ENCODE measurements at places on chromosomes 6 and 20.

- no peak for DNase-seq
Observed at GRCh38 chr6:122222761-122223160, 176.7 kb upstream of the HSF2 start.

GRCh38 chr20:21564127-21564773 lies 50.4 kb upstream of the NKX2-2 start:
- peak; percentile 83 for DNase-seq

DNA sequence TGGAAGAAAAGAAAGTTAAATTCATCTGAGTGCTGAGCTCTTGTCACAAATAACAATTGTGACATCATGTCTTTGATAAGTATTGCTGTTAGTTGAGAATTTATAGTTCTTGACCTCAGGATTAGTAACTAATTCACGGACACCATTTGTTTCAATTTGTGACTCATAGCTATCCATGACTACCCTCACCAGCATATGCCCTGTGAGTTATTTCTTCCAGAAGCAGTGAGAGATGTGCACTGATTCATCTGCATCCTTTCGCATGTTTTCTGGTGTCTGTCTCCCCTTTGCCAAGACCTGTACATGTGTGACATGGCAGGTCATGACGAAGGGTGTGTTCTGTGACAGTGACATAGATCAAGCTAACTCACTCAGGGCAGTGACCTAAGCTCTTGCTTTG lies 86.9 kb downstream of the SOBP start:
- DNase-seq = peak; percentile 79

DNA sequence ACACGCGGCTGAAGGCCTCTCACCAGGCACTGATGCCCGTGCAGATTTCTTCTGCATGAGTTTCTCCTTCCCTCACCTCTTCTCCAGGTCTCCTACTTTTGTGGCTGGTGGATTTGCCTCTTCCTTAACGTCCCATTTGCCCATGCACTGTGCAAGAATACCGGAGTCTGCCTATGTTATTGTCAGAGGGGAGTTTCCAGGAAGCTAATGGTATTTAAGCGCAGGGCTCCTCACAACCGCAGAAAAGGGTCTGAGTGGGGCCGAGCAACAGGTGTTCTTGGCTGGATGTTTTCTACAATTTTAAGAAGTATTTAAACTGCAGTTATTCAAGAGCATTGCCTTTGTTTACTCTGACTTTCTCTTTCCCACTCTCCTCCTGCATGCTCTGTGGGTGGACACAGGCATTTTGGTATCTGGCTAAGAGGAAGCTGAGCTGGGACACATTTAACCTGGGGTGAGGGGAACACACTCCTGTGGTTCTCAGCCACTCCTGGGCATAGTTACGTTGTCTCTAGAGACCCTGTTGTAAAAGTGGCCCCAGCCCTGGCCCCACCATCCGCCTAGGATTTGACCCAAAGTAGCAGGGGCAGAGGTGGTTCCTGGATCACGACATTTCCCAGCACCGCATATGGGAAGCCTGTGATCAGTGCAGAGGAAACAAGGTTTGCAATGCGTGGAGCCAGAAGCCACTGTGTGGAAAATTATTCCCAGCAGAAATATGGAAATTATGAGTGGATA lies 34.4 kb downstream of the GGTLC1 start:
- no peak for DNase-seq

DNA sequence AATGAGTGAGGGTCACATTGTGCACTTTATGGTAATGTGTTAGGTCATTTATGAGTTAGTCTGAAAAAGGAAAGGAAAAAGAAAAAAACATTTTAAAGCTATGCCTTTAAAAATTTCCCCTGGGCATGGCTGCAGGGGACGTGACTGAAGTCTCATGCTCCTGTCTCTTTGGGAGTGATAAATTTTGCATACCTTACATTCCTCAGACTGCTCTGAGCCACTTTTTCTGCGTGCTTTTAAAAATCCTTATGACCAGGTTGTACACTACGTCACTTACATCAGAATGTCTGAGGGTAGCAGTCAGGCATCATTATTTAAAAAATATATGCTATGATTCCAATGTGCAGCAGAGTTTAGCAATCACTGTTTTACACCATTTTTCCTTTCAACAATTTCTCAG lies 121.2 kb downstream of the RFPL4B start:
- DNase-seq = no peak

GRCh38 chr20:43669332-43669731 lies 2.4 kb downstream of the MYBL2 start:
- DNase-seq = peak; percentile 74

- DNase-seq = no peak
Observed at GRCh38 chr6:134447423-134447822, 129.5 kb upstream of the SGK1 start.

DNA sequence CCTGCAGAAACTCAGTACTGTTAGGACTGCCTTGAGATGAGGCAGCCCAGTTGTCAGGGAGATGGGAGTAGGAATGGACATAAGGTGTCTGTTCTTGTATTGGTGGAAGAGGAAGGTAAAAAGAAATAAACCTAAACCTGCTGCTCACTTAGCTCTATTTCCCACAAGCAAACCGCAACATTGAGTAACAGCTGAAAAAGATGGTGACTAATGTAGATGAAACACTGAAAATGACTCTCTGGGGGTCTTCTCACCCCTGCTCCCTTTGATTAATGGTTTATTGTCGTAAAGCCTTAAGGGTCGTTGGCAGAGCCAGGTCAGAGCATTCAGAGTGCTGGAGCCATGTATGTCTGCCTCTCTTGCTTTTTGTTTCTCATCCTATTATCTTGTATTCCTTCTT lies 87.5 kb downstream of the FOXO3 start:
- no peak for DNase-seq

- DNase-seq = no peak
Observed at GRCh38 chr6:25359891-25360290, 80.7 kb downstream of the CARMIL1 start.

DNA sequence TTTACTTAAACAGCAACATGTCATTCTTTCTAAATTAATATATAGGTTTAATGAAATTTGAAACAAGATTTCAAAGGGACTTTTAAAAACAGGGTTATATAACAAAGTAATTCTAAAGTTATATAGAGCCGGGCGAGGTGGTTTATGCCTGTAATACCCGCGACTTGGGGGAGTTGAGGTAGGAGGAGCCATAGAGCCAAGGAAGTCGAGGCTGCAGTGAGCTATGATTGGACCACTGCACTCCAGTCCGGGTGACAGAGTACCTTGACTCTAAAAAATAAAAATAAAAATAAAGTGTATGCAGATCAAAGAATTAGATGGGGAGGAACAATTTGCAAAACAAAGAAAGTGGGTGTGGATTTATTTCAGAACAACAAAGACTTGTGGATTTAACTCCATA lies 151.1 kb upstream of the GLP1R start:
- no peak for DNase-seq

GRCh38 chr6:111411046-111411445 lies 72.0 kb downstream of the REV3L start:
- no peak for DNase-seq

DNA sequence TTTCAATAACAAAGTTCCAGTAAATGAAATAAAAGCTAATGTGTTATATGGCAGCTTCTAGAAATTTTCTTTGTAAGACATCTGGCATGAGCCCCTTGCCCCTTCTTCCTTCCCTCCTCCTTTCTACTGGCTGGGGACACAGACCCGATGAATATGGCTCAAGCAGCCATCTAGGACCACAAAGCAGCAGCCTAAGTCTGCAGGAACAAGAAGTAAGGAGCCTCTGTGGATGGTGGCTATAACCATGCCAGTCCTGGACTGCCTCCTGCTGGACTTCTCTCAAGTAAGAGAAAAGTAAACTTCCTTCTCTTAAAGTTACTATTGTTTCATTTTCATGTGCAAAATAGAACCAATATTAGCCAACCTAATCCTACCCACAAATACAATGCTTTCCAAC lies 114.9 kb upstream of the DST start:
- peak; percentile 54 for DNase-seq

- DNase-seq = no peak
Observed at GRCh38 chr6:148591656-148592055, 155.2 kb upstream of the UST start.

- DNase-seq = no peak
Observed at GRCh38 chr6:8608737-8609136, 173.4 kb upstream of the SLC35B3 start.

GRCh38 chr6:51614725-51615124 lies 472.7 kb downstream of the PKHD1 start:
- no peak for DNase-seq

- DNase-seq = peak; percentile 31
Observed at GRCh38 chr6:10532392-10532791, 11.2 kb downstream of the GCNT2 start.

- DNase-seq = peak; percentile 40
Observed at GRCh38 chr6:134437376-134437775, 119.5 kb upstream of the SGK1 start.

DNA sequence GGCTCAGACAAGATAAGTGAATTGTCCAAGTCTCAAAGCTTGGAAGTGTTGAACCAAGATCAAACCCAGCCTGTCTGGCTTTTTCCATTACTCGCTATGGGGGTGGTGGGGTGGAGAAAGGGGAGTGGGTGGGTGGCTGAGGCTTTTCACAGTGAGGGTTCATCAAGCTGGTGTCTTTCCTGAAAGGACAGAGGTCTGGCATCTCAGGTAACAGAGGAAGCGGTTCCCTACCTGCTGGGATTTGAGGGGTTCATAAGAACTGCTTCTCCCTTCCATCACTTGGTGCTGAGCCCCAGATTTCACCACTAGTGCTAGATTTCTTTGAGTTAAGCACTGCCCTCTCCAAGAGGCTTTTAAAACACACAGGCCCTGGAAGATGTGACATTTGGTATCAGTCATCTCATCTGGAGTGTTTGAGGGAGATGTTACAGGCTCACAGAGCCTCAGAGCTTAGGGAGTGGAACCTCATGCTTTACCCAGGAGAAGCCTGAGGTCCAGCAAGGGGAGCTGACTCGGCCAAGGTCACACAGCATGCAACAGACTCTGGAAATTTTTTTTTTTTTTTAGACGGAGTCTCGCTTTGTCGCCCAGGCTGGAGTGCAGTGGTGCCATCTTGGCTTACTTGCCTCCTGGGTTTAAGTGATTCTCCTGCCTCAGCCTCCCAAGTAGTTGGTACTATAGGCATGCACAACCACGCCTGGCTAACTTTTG lies 6.0 kb upstream of the VEGFA start:
- no peak for DNase-seq

GRCh38 chr6:135575629-135576028 lies 78.1 kb upstream of the AHI1 start:
- no peak for DNase-seq

- no peak for DNase-seq
Observed at GRCh38 chr6:109979033-109979921, 1.2 kb downstream of the GPR6 start.

- DNase-seq = no peak
Observed at GRCh38 chr6:89475101-89475500, 42.1 kb downstream of the ANKRD6 start.

GRCh38 chr6:141165002-141165665 lies 967.6 kb upstream of the GJE1 start:
- DNase-seq = no peak

- no peak for DNase-seq
Observed at GRCh38 chr20:21082584-21082983, 23.6 kb downstream of the LINC00237 start.

- DNase-seq = no peak
Observed at GRCh38 chr6:9564021-9564420, 850.9 kb downstream of the TFAP2A start.

GRCh38 chr6:80356000-80356399 lies 249.5 kb downstream of the BCKDHB start:
- no peak for DNase-seq

DNA sequence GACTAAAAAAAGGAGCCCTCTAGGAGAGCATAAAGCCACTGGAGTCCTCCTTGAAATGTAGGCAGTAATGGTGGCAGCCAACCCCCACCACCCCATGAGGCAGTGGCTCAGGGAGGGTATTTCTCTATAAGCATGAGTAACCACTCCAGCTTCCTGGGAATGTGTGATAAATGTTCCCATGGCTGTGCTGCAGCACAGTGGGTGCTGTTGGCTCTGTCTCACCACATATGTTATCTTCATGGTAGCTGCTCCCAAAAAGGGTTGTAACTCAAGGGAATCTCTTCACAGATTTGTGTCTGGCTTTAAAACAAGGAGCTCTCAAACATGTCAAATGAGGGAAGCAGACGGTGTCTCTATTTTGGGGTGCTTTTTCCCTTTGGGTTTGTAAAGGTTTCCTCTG lies 7.5 kb upstream of the PHACTR1 start:
- DNase-seq = peak; percentile 1

DNA sequence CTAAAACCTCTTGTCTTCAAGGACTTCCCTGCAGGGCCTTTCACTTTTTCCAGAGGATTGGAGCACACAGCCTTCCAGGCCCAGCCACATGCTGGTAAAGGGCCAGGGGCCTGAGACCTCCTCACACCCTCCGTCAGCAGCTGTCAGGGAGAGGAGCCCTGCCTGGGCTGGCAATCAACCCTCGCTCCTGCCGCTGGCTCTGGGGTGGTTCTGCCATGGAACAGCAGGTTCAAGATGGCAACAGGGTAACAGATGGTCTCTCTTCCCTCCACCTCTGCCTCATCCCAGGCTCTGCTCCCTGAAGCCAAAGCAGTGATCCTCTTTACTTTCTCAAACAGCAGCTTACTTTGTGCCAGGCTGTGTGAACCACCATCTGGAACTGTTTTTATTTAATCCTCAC lies 23.8 kb downstream of the PCNA start:
- no peak for DNase-seq

DNA sequence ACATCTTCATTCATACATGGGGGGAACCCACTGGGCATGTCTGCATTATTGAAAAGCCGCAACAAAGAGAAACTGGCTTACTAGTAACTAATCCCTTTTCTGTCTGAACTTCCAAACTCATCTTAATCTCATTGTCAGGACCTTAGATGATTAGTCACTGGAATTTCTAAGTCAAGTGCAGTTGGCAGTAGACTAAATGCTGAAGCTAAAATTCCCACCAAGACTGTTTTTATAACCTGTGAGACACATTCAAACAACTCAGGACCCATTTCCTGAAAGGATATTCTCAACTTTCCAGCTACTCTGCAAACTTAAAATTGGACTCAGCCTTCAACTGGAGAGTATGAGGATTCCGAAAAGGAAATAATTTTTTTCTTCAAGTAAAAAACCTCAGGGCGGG lies 94.8 kb upstream of the SCAF8 start:
- no peak for DNase-seq

- no peak for DNase-seq
Observed at GRCh38 chr6:32895006-32895345, 41.0 kb downstream of the PSMB9 start.

GRCh38 chr20:50932016-50932485 lies 814 bp upstream of the ADNP start:
- DNase-seq = no peak

GRCh38 chr6:36845233-36845632 lies 6.0 kb upstream of the CPNE5 start:
- DNase-seq = no peak

DNA sequence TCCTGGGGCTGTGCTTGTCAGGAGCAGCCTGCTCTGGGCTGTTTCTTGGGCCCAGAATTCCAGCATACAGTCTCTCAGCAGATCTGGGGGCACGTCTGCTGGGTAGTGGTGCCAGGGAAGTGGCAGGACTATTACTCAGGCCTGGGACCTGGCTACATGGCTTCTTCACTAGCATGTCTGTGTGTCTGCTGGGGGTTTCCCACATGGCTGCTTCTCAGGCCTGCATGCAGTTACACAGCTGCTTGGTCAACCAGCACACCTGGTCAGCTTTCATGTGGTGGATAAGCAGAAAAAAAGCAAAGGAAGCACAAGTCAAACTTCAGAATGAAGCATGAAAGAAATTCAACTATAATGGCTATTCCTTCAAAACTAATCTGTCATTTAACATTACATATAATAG lies 316.2 kb upstream of the NOX3 start:
- DNase-seq = no peak

- DNase-seq = no peak
Observed at GRCh38 chr20:56766528-56766927, 137.4 kb downstream of the TFAP2C start.

GRCh38 chr20:1824834-1825233 lies 70.4 kb upstream of the SIRPA start:
- no peak for DNase-seq
